Memory B cell (primary cell): ENCODE measurements at places on chromosomes 5 and 9.

DNA sequence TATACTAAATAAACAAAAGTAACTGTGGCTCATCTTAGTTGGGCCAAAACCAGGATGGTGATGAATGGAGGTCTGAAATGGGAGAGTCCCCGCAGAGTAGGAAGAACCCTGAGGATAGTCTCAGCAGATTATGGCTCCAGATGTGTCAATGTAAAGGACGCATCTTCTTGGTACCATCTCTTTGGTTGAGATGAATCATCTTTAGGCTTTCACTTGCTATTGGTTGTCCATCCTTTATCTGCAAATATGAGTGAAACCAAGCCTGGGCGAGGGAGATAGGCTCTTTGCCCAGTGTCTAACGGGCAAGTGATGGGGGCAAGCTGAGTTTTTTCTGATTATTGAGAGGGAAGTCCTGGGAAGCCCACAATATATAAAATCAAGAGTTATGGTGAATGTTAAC lies 19.4 kb upstream of the LCP2 start:
- DNase-seq, result no peak

- DNase-seq, result no peak
These were observed 345.6 kb upstream of the ACTBL2 start for GRCh38 chr5:57828221-57828620.

DNA sequence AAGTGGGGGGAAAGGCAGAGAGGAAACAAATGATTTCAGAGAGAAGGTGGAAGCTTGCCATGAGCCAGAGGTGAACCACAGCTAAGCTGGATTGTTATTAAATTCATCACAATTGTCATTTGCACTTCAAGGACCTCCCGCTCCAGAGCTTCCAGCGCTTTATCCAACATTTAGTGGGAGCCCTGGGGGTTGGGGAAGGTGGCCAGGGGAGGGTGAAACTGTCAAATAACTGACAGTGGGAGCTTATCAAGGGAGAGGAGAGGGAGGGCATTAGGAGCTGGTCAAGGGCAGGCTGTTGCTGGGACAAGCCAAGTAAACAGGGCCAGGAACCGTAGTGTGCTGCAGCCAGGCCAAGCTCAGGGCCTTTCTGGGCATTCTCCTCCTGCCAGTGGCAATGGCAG lies 71.5 kb downstream of the SIL1 start:
- no peak for DNase-seq

- DNase-seq, result no peak
These were observed 114.1 kb downstream of the MPDZ start for GRCh38 chr9:13165236-13165945.

DNA sequence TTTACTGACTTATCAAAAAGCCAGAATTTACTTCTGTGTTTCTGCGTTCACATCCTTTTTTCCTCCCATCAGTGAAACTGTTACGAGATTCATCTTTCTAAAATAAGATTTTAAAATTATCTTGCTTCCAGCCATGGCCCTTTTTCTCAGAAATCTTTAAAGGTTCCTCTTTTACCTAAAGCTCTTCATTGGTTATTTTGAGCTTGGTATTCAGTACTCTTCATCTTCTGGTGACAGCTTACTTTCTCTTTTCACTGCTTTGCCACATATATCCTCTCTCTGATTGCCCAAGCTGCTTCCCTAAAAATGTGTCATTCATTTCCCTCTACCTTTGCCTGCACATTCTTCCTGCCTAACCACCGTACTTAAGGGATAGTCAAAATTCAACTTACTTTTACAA lies 32.3 kb downstream of the TGFBR1 start:
- DNase-seq, result no peak

GRCh38 chr9:840343-840742 lies 1.2 kb upstream of the DMRT1 start:
- no peak for DNase-seq

DNA sequence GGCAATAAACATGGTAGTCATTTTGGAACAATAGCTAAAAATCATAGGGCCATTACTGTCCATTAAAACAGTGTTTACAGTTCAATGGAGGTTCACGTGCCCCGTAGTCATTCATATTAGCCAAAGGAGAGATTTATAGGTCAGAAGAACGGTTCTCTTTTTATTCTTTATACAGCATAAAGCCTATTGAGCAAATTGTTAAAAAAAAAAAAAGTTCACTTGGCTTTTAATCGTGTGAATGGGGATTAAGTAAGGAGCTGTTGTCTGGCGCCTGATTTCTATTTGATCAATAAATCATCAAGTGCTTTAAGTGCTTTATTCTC lies 69.1 kb upstream of the TBCA start:
- no peak for DNase-seq

- no peak for DNase-seq
These were observed 114.3 kb downstream of the CRB2 start for GRCh38 chr9:123470121-123470782.

GRCh38 chr9:98992107-98992884 lies 48.6 kb downstream of the COL15A1 start:
- no peak for DNase-seq

DNA sequence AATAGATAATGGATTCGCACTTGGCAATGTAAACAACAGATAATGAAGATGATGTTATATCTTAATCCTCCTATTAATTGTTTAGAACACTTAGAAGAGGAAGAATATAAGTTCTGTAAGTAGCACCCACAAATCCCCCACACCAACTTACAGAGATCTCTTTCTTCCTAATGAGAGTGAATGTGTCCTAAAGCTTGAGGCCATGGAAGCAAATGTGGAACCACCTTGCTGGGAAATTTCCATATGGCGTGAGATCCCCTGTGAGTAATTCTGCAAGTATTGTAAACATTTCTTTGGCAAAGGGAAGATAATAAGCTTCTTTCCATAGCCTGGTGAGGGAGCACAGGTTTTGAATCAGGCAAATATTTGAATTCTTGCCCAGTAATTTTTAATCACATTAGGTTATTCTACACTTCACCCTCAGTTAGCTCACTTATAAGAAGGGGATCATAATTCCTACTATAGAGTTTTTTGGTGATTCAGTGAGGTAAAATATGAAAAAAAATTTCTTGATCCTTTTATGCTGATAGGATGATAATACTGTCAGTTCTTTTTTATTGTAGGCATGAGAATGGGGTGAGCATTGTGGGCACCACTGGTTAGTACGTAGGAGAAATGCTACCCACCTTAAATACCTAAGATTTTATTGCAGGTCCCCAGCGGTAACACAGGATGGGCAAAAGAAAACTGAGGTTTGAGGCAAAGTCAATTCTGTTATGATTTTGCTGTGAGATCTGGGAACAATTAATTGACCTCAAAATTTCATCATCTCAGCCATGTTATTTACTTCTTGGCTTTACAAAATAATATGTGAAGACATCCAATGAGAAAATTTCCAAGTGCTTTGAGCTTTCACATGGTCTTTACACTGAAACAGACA lies 574.8 kb downstream of the PSAT1 start:
- DNase-seq, result no peak

DNA sequence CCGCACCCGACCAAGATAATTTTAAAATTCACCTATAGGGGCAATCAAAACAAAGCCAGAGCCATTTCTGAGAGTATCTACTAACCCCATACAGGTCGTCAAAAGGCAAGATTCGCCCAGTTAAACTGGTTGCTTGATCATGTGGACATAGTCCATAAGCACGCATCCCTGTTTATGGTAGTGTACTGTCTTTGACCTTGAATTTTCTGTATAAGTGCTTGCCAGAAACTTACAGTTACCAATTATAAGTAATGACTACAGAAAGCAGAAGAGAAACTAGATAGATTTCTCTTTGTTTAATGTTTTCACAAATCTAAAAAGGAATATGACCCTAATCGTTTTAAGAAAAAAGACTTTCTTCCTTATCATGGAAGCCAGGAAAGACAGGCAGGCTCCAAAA lies 25.6 kb downstream of the SLC31A1 start:
- no peak for DNase-seq

DNA sequence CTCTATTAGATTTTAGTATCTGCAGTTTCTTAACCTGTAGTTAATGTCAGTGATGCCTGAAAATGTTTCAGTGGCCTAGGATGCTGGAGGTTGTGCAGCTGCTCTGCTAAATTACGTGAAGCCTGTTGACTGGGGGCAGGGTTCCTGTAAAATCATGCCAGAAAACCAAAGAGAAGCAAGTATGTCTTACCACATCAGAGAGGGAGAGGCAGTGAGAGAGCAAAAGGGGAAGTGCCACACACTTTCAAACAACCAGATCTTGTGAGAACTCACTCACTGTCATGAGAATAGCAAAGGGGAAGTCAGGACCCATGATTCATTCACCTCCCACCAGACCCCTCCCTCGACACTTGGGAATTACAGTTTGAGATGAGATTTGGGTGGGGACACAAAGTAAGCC lies 83.9 kb upstream of the CYLC2 start:
- DNase-seq, result no peak

- DNase-seq, result peak; percentile 49
These were observed 723 bp downstream of the SNX18 start for GRCh38 chr5:54518146-54518817.

DNA sequence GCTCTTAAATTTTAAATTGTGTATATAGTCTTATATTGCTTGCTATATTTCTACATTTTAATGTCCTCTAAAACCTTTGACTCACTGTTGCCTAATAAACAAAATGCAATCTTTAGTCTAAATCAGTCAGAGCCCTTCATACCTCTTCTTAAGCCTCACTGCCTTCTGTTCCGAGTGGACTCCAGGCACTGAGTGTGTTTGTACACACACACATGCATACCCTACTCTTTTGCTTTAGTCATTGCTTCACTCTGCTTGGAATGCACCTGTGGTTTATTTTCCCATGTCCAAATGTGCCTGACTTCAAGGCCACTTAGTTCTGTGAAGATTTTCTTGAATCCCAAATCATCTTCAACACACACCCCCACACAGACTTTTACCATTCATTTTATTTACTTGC lies 60.9 kb downstream of the SLC12A2 start:
- DNase-seq, result no peak

DNA sequence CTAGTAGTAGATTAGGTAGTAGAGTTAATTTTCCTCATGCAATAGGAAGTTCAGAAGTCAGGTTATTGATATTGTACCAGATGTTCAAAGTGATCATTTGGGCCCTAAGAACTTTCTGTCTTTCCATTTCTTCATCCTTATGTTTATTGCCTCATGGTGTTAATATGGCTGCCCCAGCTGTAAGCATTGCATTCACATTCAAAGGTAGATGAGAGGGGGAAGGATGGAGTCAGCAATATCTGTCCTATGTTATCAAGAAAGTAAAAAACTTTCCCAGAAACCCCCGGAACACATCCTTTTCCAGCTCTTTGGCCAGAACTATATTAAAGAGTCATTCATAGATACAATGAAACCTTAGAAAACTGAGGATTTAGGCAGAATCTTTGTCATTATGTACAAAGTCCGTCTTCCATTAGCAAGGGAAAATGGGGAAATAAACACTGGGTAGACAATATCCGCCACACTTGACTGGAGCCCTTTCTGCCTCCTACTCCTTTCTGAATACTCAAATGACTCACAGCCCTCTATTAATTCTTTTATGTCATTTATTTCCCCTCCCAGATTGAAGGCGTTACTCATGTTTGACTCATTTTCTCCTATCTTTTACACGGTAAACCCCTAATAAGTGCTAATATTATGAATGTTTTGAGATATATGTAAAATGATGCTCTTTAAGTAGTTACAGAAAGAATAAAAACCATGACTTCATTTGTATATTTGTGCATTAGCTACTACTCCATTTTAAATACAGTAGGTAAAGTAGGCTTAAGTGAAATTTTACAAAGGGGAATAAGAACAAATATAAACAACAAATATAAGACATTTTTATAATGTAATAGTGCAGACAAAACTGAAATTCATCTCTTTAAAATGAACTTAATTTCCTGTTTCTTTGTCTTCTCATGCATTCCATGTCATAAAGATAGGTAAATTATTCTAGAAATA lies 127.6 kb downstream of the SLF1 start:
- no peak for DNase-seq

GRCh38 chr5:115150512-115150911 lies 19.2 kb downstream of the TRIM36 start:
- no peak for DNase-seq

- DNase-seq, result no peak
These were observed 46.5 kb downstream of the MAPKAP1 start for GRCh38 chr9:125660557-125660956.

GRCh38 chr5:41929035-41929434 lies 4.0 kb downstream of the FBXO4 start:
- DNase-seq, result no peak

DNA sequence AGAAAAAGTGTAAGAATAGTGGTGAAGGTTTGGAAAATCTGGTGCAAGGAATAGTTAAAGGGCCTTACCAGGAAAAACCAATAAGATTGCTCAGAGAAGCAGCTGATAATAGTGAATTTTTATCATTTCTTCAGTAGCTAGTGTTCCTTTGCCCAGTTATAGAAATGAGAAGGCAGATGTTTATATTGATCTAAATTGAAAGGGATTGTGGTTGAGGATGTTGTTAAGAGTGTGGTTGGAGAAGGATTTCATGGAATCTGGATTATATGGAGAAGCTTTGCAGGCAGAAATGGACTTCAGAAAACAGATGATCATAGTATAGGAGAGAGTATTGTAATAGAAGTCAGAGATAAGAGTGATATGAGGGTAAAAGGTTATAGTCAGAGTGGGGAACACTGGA lies 102.6 kb downstream of the XRCC4 start:
- DNase-seq, result no peak
